ENCODE measurements at places on chromosomes 6 and 20.

DNA sequence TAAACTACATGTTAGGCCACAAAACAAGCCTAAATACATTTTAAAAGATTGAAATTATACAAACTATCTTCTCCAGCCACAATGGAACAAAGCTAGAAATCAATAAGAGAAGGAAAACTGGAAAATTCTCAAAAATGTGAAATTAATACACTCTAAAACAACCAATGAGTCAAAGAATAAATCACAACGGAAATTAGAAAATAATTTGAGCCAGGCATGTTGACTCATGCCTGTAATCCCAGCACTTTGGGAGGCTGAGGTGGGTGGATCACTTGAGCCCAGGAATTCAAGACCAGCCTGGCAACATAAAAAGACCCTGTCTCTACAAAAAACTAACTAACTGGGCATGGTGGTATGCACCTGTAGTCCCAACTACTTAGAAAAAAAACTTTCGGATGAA, 6.3 kb upstream of the WFDC13 start:
- DNase-seq = no peak

GRCh38 chr20:41360831-41361756, 5.5 kb downstream of the EMILIN3 start:
- DNase-seq = no peak

GRCh38 chr6:54361188-54361587, 52.9 kb downstream of the TINAG start:
- DNase-seq = no peak

DNA sequence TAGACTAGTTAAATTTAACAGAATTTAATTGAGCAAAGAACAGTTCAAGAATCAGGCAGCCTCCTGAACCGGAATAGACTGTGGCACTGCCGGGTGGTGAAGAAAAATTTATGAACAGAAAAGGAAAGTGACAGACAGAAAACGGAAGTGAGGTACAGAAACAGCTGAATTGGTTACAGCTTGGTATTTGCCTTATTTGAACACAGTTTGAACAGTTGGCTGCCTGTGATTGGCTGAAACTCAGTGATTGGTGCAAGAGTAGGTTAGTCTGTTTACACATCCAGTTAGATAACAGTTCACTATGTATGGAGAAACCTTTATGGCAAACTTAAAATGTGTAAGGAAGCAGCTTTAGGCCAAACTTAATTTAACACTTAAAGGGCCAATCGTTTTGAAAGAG, 116.0 kb upstream of the CITED2 start:
- DNase-seq = no peak

All from stimulated activated CD8-positive, alpha-beta memory T cell treated with anti-CD3 and anti-CD28 coated beads, Interleukin-15, amount 100 ng/mL, for 24 hours (primary cell).